ENCODE measurements at places on chromosomes 5 and 9.

DNA sequence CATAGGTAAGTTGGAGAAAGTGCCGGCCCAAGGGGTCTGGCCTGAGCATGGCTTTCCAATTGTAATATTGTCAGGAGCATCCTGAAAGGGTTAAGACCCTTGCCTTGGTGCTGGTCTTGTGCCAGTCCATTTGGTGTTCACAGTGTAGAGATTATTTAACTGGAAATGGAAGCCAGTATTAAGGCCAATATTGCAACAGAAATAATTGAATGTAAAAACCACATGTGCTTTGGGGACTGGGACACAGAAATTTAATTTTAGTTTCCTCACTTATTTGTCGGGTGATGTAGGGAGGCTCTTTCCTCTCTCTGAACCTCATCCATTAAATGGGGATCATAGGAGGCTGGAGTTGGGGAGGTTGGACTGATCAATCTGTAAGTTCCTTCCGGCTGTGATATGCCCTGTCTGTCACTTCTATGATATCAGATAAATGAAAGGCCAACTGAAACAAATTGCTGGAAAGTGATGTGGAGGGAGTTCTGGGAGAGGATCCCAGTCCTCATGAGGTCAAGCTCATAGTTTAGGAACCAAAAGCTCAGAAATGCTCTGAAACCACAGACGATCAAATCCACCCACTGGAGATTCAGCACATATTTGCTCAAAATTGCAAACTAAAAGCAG, 54.8 kb upstream of the COL15A1 start:
- no peak for DNase-seq

DNA sequence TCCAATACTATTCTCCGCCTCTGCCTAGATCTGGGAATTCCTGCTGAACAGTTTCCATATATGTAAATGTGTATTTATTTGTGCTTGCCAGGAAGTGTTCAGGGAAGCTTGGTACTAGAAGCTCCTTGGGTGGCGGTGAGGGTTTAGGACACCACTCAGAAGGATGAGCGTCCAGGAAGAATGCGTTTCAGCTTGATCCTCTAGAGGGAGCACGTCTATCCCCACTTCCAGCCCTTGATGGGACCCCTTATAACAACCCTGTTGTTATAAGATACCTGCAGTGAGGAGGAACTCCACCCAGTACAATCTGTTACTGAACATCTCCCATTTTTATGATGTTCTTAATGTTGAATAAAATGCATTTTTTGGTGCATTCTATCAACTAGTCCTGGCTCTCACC, 88.9 kb downstream of the CYFIP2 start:
- no peak for DNase-seq

GRCh38 chr5:107651325-107651724, 19.4 kb downstream of the EFNA5 start:
- no peak for DNase-seq

DNA sequence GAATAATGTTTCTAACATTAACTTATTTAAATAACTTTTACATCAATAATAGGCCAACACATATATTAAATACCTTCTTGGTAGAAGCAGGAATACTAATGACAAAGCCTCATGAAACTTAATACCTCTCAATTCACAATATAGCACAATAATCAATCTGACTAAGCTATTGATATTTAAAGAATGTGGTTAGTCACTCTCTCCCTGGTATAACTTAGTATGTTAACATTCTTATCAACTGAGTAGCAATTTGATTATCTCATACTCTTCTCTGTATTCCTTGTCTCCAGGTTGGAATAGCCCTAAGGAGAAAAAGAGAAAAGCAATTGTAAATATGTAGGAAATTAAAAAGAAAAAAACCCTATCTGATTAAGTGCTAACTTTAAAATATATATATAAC, 4.9 kb upstream of the PGGT1B start:
- peak; percentile 51 for DNase-seq

- no peak for DNase-seq
Measured at GRCh38 chr5:50365426-50366251, 75.4 kb downstream of the EMB start.

Measured in NCI-H226 (cell line).